ENCODE measurements at places on chromosomes 6 and 20. TPM values are rescaled to one million over a fixed set of nuclear protein-coding genes. Genes with fewer than 3 reads are reported as not detected.
A peak's percentile ranks its signal among the peaks of the same experiment; 100 is the strongest.

TFAP2D gene
- not detected for polyA plus RNA-seq

GRCh38 chr6:34986845-34987246, 97.8 kb downstream of the ANKS1A start:
- peak; percentile 72 for DNase-seq

HCRTR2 gene
- polyA plus RNA-seq: not detected

DNA sequence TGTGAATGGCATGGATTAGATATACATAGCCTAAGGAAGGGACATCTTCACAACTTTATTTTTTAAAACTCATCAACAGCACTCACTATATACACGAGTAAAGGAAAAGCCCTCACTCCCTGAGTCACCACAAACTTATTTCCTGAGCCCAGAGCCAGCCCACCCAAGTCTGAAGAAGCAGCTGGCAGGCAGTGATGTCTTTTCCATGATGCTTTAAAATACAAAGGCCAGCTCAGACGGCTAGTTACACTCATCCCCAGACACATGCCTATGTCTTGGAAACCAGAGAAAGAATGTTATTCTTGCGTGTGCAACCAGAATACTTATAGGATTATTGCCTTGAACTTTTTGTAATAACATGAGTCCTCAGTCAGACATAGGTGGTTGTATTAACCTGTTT, 114.4 kb downstream of the ADGRG6 start:
- DNase-seq: peak; percentile 64

GSTA2 gene
- 4.9 TPM for polyA plus RNA-seq

GRCh38 chr6:3782876-3783832, 31.6 kb upstream of the PXDC1 start:
- no peak for DNase-seq
